ENCODE measurements at places on chromosomes 3 and 15.

DNA sequence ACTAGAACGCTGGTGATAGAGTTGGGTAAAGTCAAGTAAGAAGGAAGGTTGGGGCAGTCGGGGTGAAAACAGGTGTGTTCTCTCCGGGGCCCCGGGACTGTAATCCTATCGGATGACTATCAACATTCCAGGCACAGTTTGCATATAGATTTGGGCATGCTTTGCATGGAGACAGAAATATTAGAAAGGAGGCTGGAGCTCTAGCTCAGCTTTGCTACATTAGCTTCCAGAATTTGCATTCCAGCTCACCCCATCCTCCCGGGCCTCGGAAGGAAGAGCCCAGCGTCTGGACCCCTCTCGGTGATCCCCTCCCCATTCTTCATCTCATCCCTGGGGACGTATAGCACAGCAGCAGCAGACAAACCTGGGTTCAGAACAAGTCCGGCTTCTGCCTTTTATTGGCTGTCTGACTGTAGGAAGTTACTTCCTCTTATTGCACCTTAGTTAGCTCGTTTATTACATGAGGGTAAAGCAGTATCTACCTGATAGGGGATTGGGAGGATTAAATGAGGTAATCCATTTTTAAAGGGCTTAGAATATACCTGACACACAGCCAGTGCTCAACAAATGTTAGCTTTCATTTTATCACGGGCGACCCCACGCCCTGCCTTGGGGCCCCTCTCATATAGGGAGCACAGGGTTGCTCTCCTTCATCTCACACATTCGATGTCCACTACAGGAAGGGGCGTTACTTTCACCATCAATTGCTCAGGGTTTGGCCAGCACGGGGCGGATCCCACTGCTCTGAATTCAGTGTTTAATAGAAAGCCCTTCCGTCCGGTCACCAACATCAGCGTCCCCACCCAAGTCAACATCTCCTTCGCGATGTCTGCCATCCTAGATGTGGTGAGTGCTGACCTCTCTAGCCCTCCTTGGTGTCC is 3.2 kb downstream of the HTR3E start:
- DNase-seq = no peak

DNA sequence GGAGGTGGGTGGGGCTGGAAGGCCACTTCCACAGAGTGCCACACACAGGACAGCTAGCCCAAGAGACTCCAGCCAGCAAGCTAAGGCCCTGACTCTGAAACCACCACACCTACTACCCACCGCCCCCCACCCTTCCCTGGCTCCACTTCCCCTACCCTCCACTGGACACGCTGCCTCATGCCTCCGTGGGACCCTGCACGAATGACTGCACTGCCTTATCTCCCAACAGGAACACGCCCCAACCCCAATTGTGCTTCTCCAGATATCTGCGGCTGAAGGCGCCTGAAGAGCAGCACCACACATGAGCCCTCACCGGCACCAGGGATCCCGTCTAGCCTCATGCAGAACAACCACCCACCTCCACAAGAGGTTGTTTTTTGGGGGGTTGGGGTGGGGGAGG is 2.7 kb downstream of the LINGO1 start:
- no peak for DNase-seq

- no peak for DNase-seq
Measured at GRCh38 chr15:87144775-87145174, 1065.1 kb downstream of the AGBL1 start.

DNA sequence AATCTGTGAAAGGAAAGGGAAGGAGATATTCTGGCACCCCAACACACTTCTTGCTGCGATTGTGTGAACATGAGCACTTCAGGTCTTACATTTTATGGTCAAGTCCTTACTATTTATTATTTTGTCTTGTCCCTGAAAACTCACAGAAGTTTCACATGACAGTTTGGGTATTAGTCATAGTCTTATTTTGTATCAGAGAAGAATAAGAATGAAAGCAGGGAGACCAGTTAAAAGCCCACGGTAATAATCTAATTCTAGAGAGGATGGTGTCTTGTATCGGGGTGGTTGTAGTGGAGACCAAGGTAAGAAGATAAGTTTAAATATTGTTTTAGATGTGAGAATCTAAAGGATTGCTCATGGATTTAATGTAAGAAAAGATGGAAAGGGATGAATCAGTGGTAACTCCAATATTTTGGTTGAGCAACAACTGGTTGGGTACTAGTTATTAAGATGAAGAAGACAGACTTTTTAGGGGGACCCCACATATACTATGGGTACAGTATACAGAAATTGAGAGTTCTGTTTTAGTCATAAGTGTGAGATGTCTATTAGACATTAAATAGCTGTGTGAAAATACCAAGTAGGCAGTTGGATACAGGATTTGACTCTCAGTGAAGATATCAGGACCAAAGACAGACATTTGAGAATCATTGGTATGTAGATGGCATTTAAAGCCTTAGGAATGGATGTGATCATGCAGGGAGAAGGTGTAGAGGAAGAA is 227.6 kb downstream of the MFSD1 start:
- DNase-seq = no peak

GRCh38 chr15:51348688-51349087 is 7.2 kb downstream of the GLDN start:
- DNase-seq = no peak

DNA sequence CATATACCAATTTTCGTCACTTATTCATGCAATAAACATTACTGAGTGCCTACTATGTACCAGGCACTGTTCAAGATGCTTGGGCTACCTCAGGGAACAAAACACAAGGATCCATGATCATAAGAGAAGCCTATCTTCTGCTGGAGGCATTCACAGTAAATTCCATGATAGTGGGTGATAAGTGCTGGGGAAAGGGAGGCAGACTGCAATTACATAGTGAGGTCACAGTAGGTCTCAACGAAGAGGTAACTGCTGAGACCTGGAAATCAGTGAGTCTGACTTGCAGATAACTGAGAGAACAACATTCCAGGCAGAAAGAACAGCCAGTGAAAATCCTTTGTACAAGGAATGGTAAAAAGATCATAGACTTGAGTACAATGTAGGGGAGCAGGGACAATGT is 33.6 kb downstream of the RAF1 start:
- no peak for DNase-seq

DNA sequence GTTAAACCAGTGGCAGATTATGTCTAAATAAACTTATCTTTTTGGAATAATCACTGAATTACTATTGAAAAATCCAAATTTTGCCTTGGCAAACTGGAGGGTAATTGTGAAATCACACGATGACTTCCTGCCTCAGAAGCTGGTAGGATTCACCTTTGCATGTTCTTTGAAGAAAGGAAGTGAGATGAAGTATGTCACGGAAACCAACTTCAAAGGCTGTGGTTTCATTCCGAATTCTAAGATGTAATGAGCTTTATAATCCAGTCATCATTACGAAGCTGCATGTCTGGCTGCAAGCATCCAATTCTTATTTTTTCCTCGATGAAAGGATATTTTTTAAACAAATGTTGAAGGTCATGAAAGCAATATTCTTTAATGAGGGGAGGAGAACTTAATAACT is 15.0 kb upstream of the ZBED2 start:
- no peak for DNase-seq

- no peak for DNase-seq
Measured at GRCh38 chr3:114716126-114716525, 422.3 kb downstream of the TIGIT start.

DNA sequence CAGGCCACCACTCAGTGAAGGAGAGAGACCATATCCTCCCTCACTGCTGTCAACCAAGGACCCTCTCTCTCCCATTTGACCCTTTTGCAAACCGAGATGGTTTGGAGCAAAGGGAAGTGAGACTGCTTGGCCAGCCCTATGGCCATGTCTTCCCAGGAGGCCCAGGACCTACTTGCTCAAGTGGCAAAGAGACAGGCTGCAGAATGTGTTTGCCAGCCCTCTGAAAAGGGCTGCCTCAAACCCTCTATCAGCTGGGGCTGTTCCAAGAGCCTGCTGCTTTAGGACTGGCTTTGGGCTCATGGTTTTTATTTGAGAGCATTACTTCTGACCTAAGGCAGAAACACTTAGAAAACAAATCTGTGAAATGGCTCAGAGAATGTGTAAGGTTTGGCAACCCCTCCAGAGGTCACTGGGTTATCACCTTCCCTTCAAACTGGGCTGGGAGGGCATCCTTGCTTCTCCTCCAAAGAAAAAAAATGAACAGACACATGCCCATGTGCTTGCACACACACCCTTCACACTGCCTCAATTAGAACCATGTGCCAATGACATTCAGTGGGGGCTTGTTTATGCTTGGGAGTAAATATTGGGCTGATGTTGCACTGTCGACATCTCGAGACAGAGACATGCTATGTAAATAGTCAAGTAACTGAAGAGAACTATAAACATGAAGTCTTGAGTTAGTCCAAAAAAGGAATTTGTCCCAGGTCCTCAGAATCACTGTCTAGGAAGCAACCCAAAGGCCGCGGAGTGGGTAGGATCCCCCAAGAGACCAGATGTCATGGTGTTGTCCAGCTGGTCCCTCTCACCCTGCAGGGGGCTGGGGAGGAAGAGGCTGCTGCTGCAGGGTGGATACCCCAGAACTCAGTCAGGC is 49.8 kb upstream of the CTDSPL start:
- peak; percentile 34 for DNase-seq

GRCh38 chr15:97115761-97116070 is 785.2 kb downstream of the NR2F2 start:
- DNase-seq = no peak

GRCh38 chr3:179415377-179415776 is 35.9 kb downstream of the GNB4 start:
- no peak for DNase-seq

DNA sequence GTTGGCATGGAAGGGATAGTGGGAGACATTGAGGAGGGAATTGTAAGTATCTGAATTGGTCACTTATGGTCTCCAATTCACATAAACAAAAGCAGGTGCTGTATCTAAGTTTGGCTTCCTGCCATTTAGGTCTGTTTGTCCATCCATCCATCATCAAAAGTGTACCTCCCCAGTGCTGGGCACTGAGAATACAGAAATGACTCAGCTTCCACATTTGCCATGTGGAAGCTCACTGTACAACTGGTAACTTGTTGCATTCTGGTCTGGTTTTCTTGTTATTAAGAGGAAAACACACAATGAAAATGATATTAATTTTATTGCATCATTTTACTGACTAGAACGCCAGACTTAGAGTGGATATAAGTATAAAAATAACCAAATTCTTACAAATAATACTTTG is 30.9 kb upstream of the MUC13 start:
- DNase-seq = no peak

- DNase-seq = no peak
Measured at GRCh38 chr15:58074452-58074851, 8.9 kb upstream of the ALDH1A2 start.

DNA sequence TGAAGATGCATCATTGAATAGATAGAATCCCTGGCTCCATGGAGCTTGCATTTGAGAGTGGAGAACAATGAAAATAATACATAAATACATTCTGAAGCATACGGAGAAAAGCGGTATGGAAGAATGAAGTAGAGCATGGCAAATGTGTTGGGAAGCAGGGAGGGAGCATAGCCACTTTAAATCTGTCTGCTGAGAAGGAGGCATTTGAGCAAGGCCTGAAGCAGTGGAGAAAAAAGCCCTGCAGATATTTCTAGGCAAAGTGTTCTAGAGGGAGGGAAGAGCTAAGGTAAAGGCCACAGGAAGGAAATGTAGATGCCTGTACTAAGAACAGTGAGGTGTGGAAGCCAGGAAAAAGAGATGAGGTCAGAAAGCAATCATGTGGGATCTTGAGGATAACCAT is 484.8 kb downstream of the CNTN3 start:
- no peak for DNase-seq

DNA sequence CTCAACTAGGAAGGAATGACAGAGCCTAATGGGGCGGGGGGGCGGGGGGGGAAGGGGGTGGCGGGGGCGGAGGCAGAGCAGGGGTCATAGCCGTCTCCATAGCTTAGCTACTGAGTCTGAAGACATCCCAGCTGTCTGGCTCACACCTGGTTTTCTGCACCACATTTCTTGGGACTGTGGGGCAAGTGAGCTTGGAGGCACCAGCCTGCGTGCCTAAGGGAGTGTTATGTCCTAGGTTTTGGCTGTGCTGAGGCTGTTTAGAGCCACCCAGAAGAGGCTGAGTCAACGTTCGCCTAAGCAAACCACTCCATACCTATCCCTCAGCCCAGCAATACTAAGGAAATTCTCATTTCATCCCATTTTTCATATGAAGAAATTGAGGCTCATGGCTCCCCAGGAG is 1.4 kb downstream of the IL17RD start:
- no peak for DNase-seq

DNA sequence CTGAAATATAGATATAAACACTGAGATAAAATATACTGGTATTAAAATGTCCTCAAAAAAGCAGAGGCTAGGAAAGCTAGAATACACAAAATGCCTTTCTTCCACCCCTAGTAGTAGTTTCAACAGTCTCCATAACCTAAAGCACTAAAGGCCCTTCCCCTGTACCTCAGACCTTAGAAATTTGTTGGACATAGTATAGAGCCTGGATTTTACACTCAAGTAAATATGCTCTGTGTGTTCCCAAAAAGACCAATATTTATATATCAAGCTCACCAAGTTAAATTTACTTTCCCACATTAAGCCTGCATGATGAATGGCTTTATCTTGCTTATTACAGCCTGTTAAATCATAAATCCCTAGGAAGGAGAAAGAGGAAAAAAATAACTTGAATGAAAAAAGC is 378.7 kb upstream of the AZI2 start:
- DNase-seq = no peak

DNA sequence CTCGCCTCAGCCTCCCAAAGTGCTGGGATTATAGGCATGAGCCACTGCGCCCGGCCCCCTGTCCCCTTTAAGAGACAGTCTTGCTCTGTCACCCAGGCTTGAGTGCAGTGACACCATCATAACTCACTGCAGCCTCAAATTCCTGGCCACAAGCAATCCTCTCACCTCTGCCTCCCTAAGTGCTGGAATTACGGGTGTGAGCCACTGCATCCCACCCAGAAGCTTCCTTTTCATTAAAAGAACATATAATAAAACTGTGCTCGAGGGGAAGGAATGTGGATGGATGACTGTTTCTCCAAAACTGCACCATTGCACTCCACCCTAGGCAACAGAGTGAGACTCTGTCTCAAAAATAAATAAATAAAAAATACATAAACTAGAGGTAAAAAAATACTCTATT is 70.1 kb downstream of the NCEH1 start:
- DNase-seq = no peak

DNA sequence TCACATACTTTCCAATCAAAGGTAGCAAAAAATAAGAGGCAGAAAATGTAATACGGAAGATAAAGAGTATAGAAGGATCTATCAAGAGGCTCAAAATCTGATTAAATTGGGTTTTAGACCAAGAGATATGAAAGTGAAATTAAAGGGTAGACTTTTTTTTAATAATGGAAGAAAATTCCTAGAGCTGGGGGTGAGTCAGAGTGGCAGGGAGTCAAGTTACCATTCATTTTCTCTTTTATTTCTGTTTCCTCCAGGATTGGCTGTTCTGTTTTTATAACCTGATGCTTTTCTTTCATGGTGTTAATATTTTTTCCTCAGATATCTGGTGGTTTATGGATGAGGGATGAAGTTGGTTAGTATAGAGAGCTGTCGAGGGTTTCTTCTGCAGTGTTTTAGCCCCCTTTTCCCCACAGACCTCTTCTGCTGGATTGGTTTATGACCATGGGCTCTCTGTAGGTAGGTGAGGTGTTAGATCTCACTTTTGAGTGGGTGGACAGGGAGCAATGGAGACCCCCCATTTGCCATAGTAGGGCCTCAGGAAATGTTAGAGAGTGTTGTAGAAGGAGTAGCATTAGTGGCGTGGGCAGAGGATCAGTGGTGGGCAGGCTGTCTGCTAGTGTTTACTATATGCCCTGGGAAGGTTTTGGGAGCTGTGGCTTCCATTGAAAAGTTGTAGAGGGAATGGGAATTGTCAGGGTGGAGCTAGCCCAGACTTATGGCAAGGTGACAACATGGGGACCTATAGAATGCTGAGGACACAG is 201.6 kb upstream of the GOLGA6L4 start:
- DNase-seq = no peak

GRCh38 chr15:81030301-81030750 is 29.6 kb downstream of the TLNRD1 start:
- no peak for DNase-seq
